Psoas muscle (tissue), 8 donors: ENCODE measurements at places on chromosomes 11 and 22.

DNA sequence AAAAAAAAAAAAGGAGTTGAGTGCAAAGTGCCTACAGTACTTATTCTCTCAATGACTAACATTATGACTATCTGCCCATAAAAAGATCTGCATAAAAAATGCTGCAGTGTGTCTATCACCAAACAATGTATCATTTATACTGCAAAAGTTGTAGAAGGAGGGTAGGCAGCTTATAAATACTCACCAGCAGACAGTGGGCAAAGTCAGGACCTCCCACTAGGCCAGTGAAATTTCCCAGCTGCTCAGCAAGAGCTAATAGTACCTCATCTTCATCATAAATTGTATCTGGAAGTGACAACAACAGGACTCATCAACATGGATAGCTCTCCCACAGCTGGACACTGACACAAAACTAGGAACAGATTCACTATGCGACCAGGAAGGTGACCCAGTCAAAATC lies 1.6 kb downstream of the PPP2R1B start:
- DNase-seq, result no peak

DNA sequence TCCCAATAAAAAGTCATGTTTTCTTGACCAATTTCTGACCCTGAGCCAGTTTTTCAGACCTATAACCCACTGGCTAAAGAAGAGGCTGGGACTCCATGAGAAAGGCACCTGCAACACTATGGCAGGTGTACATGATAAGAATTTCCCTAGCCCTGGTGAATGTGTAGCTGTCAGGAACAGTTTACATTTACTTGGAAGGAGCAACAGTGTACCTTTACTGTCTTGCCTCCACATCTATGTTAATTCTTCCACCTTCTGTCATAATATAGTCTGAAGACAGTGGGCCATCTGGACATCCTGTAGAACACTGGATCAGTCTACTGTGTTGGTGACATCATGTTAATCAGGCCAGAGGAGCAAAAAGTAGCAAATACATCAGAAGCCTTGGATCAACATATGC lies 72.1 kb upstream of the CD82 start:
- no peak for DNase-seq

- no peak for DNase-seq
Measured at GRCh38 chr11:64045700-64046099, 10.0 kb downstream of the FLRT1 start.

DNA sequence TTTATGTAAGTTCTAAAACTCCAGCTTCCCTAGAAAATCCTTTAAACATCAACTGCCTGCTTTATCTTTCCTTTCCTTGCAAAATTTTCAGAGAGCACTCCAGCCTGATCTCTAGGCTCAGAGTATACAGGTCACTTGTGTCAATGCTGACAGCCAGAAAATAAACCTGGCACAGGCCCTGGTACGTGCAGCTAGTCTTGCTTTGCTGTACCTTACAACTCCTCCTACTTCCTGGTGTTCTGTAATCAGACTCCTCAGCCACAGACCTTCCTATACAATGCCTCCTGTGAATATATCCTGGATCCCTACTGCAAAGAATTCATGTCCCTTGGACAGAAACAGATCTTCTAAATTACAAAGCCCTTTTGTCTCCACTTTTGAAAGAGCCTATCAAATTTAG lies 24.2 kb upstream of the TMEM123 start:
- no peak for DNase-seq

GRCh38 chr11:64810891-64811272 lies 531 bp upstream of the MEN1 start:
- DNase-seq, result no peak

DNA sequence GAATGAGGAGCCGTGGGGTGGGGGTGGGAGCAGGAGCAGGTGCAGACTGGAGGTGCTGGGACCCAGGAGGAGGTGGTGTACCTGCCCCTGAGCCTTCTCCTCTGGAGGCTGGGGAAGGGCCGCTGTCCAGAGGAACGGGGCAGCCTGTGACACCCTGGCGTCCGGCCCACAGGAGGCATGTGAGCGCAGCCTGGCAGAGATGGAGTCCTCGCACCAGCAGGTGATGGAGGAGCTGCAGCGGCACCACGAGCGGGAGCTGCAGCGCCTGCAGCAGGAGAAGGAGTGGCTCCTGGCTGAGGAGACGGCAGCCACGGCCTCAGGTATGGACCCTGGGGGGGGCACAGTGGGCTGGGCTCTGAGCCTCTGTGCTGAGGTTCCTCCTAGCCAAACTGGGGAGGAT lies 42.2 kb upstream of the GCAT start:
- no peak for DNase-seq

- DNase-seq, result no peak
Measured at GRCh38 chr22:25482868-25483639, 81.4 kb upstream of the GRK3 start.

- no peak for DNase-seq
Measured at GRCh38 chr11:102256251-102256650, 61.0 kb upstream of the BIRC3 start.

GRCh38 chr11:96337541-96338431 lies 5.2 kb downstream of the MAML2 start:
- DNase-seq, result no peak

DNA sequence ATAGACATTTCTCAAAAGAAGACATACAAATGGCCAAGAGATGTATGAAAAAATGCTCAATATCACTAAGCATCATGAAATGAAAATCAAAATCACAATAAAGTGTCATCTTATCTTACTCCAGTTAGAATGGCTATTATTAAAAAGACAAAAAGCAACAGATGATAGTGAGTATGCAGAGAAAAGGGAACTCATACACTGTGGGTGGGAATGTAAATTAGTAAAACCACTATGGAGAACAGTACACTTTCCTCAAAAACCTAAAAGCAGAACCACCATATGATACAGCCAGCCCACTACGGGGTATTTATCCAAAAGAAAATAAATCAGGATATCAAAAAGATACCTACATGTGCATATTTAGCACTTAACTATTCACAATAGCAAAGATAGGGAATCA lies 700.0 kb upstream of the ANO5 start:
- DNase-seq, result no peak

- DNase-seq, result no peak
Measured at GRCh38 chr11:119941171-119941570, 196.7 kb downstream of the TRIM29 start.

- no peak for DNase-seq
Measured at GRCh38 chr11:39641751-39642150, 1817.7 kb downstream of the LRRC4C start.

DNA sequence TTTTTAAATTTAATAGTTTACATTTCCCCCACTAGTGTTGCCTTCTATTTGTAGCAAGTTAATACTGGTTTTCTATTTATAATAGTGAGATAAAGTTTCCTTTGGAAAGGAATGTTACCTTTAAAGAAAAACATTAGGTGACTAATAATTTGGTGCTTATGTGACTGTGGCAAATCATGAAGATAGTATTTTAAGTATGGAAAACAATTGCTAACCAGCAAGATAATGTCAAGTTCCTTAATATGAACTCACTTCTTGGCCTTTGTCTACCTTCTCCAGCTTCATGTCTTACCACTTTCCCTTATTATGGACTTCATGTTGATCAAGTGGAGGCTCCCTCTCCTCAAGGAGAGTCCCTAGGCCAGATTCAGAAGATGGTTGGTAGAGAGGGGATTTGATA lies 27.2 kb downstream of the ARHGEF12 start:
- no peak for DNase-seq

DNA sequence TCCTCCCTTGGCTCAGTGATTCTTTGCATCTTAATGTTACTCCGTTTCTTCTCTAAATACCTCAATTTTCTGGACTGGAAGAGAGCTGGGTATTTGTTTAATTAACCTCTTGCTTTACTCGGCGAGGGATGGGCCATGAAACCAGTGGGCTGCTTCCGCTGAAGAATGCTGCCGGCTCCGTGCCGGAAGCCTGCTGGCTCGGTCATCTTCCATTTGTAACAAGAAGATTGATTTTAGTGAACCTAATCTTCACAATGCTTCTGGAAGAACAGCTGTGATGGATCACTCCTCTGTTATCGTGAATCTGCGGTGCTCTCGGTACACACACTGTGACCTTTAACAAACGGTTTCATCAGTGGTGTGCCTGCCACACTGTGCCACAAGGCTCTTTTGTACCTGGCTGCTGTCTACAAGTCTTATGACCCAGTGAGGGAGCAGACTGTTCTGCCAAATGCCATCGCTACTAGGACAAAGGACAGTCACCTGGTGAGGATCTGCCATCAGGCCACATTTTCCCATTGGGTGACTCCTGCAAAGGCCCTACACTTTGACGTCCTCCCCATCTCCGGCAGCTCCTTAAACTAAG lies 25.3 kb upstream of the PARVB start:
- peak; percentile 26 for DNase-seq

GRCh38 chr22:48729499-48730171 lies 1098.0 kb downstream of the BRD1 start:
- no peak for DNase-seq

DNA sequence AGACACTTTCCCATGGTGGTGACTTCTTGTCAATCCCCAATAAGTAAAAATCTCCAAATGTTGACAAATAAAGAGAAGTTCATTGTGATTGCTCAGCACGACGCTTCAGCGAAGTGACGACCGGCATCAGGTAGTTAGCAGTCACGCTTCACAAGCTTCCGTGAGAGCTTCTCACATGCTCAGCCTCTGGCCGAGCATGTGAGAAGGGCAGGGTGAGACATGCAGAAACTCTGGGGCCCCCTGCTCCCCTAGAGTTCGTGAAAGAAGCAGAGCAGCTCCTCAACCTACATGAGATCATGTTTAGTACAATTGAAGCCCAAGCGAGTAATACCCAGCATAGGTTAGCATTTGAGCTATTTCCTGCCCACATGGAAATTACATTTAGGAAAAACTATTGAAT lies 4.4 kb upstream of the C11orf16 start:
- DNase-seq, result no peak

DNA sequence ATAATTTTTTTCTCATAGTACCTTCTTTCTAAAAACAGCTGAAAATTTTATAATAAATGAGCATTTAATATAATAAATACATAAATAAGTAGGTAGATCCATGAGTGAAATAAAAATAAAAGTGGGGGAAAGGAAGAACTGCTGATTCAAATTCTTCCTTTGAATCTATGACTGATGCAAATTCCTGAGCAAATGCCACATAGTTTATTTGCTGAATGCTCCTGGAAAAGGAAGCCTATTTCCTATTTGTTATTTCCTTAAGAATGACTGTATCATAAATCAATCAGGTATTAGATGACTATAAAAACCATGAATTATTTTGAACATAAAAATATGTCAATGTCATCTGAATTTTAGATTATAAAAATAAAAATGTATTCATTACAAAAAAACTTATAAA lies 16.6 kb downstream of the BTBD10 start:
- no peak for DNase-seq

DNA sequence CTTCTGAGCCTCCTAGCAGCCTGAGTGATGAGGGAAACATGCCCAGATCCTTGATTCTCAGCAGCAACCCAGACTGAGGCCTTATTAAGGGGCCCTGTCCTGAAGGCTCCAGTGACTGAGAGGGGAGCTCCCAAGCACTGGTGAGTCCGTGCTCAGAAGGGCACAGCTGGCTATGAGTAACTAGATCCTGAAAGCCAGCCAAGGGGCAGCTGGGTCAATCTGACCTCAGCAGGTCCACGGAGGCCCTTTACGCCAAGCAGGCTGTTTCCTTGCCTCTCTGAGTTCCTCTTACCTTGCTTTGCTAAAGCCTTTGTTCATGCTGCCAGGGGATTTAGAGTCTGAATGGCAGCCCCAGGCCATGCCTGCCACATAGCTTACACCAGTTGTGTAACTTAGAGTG lies 19.3 kb upstream of the MIEF1 start:
- no peak for DNase-seq

GRCh38 chr11:18379201-18379600 lies 15.2 kb upstream of the LDHA start:
- no peak for DNase-seq

GRCh38 chr11:6523253-6523652 lies 26.2 kb downstream of the DNHD1 start:
- no peak for DNase-seq

- DNase-seq, result no peak
Measured at GRCh38 chr11:45482331-45482730, 183.1 kb downstream of the CHST1 start.

DNA sequence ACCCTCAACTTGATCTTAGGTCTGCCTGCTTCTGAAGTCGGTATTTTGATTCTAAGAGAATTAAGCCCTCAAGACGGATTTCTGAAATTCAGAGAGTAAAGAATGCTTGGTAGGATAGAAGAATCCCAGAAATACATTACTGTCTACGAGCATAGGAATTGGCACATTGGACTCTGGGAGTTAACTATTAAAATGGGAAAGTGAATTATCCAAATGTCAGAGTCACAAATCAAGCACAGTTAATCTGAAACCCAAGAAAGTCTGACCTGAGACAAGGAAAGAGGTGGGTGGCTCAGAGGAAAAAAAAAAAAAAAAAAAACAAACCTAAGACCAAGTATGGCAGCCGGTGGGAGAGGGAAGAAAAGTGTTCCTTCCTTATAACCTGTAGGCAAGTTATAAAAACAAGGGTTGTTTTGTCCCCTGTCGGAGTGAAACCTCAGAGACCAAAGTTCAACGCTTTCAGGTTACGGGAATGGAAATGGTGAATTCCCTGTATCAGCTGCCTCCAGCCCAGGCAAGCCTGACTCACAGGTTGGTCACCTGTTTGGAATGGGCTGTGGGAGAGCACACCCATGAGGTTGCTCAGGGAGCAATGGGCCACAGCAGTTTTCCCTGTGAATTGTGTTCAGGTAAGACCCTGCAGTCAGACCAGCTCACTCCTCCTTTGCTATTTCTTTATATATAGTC lies 139.0 kb downstream of the ETS1 start:
- no peak for DNase-seq

GRCh38 chr11:117796872-117797529 lies at the start of gene DSCAML1:
DSCAML1 (minus strand) TSS chr11:117797216; CDS start chr11:117797079, 137 bp downstream.
- no peak for DNase-seq

GRCh38 chr11:2771758-2772466 lies 72.1 kb upstream of the KCNQ1OT1 start:
- DNase-seq, result no peak

DNA sequence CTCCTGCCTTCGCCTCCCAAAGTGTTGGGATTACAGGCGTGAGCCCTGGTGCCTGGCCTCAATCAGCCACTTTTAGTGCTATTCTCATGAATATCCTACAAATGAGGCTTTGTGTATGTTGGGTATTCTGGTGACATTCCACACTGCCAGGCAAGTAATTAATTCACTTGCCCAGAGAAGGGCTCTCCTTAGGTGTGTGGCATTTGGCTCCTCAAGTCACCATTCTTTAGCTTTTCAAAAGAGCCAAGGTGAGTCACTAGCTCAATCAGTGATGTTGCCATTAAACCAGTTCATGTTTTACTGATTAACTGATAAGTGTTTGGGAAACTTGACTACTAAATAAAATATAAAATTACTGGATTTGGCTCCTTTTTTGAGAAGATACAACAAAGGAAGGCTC lies 52.2 kb downstream of the SLC25A17 start:
- DNase-seq, result no peak

- DNase-seq, result no peak
Measured at GRCh38 chr22:44723801-44724200, 21.8 kb downstream of the PRR5 start.
